ENCODE measurements at places on chromosomes 6 and 20.
A peak's percentile ranks its signal among the peaks of the same experiment; 100 is the strongest.

GRCh38 chr6:95648636-95649035 is 71.3 kb downstream of the MANEA start:
- no peak for DNase-seq

DNA sequence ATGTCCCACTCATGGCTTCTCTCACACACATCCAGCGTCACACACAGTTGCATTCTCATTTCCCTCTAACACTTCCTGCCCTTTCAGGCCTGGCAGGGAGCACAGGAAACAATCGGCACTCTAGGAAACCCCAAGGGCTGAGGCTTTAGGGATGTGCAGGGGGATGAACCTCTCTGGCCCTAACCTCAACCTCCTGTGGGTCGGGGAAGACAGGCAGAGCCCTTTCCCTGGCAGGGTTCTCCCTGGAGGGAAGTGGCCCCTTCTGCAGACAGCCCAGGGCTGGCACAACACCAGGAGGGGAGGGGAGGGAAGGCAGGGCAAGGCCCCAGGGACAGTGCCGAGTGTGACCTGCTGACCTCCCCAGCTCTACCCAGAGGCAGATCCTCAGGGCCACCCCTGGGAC is 2.7 kb downstream of the TEAD3 start:
- no peak for DNase-seq

- DNase-seq: no peak
Observed at GRCh38 chr6:28565823-28566526, 40.3 kb downstream of the GPX5 start.

DNA sequence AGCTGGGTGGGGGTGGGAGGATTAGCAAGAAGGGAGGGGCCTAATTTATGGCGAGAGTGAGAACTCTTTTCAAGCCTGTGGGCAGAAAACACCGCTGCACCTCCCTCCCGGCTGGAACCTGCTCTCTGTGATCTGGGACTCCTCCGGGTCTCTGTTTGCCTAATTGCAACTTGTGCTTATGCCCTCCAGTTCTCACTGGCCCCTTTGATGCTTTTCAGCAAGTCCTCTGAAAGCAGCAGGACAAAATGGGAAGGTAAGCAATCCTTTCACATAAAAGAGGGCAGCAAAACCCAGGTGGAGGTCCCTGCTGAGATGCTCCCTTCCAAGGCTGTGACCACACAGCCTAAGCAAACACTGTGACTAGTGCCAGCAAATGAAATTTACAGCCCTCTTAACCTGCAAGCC is 523.0 kb upstream of the FLRT3 start:
- DNase-seq: no peak

DNA sequence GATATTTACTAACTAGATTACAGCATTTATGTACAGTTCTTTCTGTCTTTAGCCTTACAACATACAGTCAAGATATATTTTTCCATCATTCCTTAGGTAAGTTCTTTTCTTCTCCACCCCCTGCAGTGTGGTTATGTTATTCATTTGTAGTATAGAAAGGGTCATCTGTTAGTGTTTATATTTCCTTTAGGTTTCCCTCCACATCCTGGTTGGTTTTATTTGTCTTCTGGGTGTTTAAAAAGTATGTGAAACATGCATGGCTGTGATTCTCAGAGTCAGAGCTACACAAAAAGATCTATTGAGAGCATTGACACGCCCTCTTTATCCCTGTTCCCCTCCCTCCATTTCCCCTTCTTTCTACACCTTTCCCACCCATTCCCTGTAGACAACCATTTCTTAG is 20.1 kb downstream of the DHX35 start:
- DNase-seq: no peak

- DNase-seq: no peak
Observed at GRCh38 chr20:63560333-63560805, 6.4 kb downstream of the FNDC11 start.

DNA sequence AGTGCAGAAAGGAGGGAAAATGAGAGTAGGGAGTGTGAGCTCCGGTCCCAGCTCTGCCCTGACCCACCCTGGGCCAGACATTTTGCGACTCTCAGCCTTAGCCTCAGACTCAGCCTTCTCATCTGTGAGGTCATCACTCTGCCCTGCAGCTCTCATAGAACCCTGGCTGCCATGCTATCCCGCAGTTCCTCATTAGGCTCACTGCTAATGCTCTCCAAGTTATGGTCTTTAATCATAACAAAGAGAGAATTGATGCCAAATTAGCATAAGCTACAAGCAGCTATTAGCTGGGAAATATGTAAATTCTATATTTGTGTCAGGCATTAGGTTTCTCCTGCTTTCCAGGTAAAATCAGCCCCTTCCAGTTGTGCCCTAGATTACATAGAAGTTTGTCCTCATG is 46.5 kb upstream of the MLN start:
- no peak for DNase-seq

DNA sequence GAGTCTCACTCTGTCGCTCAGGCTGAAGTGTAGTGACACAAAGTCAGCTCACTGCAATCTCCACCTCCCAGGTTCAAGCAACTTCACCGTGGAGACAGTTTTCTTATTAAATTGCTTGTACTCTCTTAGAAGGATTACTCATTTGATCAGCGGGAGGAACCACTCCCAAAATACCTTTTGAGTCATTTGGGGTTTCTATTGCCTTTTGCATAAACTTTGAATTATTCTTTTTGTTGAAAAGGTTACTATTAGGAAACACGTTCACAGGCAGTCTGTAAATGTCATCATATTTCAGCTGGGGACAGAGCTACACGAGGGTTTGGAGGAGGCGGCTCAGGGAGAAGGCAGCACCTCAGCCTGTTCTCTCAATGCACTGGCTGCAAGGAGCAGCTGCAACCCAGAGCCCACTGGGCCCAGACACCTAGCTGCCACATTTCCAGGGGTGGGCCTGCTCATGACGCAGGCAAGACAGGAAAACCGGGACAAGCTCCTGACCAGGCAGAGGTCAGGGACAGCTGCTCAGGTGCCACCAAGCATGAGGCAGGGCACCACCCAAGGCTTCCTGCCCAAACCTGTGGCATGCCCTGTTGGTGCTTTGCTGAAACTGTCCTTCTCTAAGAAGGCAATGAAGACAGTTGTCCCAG is 205.9 kb downstream of the BMP7 start:
- DNase-seq: no peak

- DNase-seq: no peak
Observed at GRCh38 chr6:147285087-147285855, 81.1 kb downstream of the STXBP5 start.

GRCh38 chr6:3323696-3324261 is 65.0 kb downstream of the PSMG4 start:
- DNase-seq: no peak

- DNase-seq: no peak
Observed at GRCh38 chr20:31856516-31856915, 11.1 kb upstream of the FOXS1 start.

GRCh38 chr6:2663123-2663522 is 87.6 kb downstream of the MYLK4 start:
- DNase-seq: no peak

- DNase-seq: no peak
Observed at GRCh38 chr6:115838763-115839401, 221.8 kb downstream of the FRK start.

DNA sequence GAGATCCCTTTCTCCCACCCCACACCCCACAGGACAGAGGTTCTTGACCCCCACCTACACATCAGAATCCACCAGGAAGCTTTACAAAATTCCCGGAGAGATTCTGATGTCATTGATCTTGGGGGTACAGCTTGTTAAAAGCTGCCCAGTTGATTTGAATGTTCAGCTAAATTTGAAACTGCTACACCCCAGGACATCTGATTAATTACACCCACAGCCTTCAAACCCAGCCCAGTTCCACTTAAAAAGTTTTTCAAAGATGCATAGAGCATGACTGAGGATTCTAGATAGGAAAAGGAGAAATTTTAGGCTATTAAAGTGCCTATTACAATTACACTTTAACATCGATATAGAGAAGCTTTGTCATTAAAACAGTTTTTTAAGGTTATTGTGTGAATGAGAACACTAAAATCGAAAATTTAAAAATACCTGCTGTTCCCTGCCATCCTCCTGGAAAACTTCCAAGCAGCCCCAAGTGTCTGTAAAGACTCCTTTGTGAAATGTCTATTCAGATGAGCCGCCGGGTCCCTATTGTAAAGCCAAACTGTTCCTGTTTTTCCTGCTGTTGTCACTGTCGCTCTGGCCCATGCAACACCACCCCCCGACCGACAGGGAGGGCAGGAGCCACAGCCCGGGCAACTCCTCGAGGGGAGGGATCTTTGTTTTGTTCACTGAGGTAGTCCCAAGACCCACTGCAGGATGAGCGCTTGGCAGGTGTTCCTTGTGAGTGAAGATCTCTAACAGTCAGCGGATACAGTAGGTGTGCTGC is 132.5 kb upstream of the PHACTR3 start:
- DNase-seq: no peak

GRCh38 chr20:50980851-50981713 is 22.5 kb downstream of the MOCS3 start:
- DNase-seq: peak; percentile 27

DNA sequence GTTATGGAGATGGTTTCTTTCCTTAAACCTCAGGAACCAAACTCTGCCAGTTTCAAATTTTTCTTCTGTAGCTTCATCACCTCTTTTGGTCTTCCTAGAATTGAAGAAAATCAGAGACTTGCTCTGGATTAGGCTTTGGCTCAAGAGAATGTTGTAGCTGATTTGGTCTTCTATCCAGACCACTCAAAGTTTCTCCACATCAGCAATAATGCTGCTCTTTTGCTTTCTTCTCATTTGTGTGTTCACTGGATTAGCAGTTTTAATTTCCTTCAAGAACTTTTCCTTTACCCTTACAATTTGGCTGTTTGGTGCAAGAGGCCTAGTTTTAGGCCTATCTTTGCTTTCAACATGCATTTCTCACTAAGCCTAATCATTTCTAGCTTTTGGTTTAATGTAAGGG is 78.1 kb upstream of the PLCB4 start:
- DNase-seq: no peak

DNA sequence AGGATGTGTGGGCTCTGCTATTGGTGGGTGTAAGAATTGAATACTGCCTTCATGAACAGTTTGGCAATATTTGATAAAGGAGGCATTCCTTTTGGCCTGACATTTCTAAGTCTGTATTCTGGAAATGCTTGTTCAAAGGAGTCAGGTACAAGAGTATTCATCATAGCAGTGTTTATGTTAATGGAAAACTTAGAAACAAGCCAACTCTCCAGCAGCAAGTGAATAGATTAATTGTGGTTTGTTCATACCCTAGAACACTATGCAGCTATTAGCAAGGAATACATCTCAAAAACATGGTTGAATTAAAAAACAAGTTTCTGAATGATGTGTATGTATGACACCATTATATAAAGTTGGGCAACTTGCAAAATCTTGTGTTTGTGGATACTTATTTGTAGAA is 195.8 kb downstream of the ZFAND3 start:
- DNase-seq: no peak

DNA sequence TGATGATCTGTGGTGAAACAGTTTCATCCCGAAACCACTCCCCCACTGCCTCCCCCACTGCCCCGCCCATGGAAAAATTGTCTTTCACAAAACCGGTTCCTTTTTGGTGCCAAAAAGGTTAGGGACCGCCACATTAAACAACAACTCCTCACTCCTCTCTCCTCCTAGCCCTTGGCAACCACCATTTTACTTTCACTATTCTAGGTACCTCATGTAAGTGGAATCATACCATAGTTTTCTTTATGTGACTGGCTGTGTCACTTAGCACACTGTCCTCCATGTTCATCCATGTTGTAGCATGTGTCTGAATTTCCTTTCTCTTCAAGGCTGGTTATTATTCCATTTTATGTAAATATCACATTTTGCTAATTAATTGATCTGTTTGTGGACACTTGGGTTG is 99.3 kb downstream of the UTRN start:
- no peak for DNase-seq

DNA sequence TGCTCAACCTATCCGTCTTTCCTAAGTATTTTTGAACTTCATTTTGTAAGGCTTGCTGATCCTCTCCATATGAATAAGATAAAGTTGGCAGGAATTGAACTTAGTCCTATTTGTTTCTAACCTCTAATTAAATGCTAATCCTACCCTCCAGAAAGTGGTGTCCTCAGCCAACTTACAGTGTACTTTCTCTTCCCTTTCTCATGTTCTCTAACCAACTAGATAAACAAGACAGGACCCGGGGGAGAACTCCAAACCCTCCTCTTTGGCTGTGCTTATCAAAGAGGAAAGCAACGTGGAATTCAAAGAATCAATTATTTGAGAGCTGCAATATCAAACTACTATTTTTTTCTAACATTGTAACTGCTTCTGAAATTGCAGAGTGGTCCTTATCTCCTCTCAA is 56.5 kb upstream of the NRSN1 start:
- DNase-seq: no peak

- DNase-seq: no peak
Observed at GRCh38 chr6:107713563-107713962, 110.5 kb downstream of the SCML4 start.

GRCh38 chr6:47197682-47198640 is 111.7 kb downstream of the TNFRSF21 start:
- no peak for DNase-seq

- no peak for DNase-seq
Observed at GRCh38 chr6:163745536-163746400, 331.2 kb downstream of the QKI start.

DNA sequence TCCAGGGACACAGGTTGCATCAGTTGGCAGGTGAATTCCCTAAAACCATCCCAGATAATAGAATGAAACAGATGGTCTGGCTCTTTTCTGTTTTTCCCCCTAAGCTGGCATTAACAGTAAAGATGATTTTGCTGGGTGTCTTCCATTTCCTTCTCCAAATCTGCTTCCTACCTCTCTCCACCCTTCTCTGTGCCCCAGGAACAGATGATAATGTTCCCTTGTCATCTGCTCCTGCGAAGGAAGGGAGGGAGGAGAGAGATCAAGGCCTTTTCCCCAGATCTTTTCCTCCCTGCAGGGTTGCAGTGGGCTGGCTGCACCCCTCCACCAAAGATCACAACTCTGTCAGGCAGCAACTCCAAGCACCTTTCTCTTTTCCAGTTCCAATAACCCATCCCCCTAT is 156.5 kb upstream of the PRDM1 start:
- no peak for DNase-seq

- DNase-seq: no peak
Observed at GRCh38 chr20:3452136-3452535, 18.7 kb upstream of the ATRN start.

- DNase-seq: no peak
Observed at GRCh38 chr6:101429845-101430244, 36.3 kb downstream of the GRIK2 start.

GRCh38 chr6:56671651-56672461 is 29.2 kb upstream of the DST start:
- DNase-seq: no peak

DNA sequence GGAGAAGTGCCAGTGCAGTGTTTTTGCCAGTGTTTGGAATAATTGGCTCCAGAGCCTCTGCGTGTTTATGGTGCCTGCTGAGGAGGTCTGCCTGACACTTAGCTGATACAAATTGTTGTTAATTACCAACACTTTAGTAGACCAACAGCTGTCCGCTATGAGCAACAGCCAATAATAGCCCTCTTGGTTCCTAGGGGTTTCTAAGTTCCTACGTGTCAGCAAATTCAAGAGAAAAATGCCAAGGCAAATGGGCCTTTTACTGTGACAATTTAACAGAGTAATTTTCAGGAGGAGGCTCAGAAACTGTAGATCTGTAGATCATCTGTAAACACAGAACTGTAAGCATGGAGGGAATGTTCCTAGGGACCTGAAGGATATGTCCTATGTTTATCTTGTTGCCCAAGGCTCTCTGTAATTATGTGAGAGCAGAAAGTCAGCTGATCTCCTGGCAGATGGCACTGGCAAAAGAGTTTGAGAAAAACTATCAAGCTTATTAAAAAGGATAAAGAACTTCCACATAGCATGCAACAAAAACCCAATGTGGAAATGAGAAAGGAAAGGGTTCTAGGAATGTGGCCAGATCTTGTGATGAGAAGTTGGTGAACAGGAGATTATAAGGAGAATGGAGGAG is 157.7 kb downstream of the GJA1 start:
- DNase-seq: no peak
